SJCRH30 (cell line): ENCODE measurements at places on chromosomes 4 and X. TPM values are rescaled to one million over a fixed set of nuclear protein-coding genes. Genes with fewer than 3 reads are reported as not detected.
A peak's percentile ranks its signal among the peaks of the same experiment; 100 is the strongest.

Gene HPSE
- total RNA-seq, result 0.53 and 0.71 TPM in 2 replicates

DNA sequence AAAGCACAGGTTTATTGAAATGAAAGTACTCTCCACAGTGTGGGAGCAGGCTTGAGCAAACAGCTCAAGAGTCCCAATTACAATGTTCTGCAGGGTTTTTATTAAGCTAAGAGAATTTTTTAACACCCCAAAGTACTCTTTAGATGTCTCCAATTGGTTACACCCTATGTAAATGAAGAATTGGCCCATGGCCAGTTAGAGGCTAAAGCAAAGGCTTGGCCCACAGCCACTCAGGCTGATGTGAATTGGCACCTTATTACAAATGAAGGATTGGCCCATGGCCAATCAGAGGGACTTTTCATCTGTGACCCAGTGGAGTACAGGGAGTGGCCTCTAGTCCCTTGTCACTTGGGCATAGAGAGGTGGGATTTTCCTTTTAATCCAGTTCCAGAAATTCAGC lies 30.1 kb upstream of the IQCM start:
- peak; percentile 4 for DNase-seq

DNA sequence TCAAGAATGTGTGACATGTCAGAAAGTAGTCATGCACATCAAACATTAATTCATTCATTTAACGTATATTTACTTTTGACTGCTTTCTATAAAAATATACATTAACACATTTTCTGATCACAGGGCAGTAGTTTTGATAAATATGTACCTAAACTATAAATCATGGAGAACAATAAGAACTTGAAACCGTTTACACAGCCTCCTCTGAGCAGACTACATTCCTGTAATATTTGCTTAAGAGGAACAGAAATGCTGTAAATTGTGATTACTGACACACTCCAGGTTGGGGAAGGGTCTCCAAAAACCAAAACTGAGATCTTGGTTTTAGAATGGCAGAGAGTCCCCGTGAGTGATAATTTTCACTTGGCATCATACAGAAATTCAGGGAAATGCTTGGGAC lies 120.7 kb upstream of the PPARGC1A start:
- no peak for DNase-seq

Gene TMEM47
- 44.9 and 49.3 TPM in 2 replicates for total RNA-seq

DNA sequence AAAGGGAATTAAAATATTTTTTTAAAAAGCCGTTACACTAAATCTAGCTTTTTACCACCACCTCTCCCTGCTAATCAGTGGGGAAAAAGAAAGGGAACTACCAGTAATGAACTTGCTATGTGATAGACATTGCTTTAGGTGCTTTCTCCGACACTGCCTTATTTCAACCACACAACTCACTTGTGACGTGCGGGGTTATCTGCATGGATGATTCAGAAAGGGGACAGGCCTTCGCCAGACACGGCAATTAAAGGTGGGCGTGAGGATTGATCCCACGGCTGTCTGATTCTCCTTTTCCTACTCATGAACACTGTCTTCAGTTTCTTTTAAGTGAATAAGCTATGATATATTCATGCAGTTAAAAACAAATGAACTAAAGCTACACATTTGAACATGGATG lies 882 bp upstream of the CXCR3 start:
- DNase-seq, result no peak

Gene SLC4A4
- total RNA-seq, result 0.04 and 0.05 TPM in 2 replicates

- peak; percentile 13 for DNase-seq
Measured at GRCh38 chr4:14254252-14254651, 626.7 kb upstream of the BOD1L1 start.

GRCh38 chr4:105305019-105305836 lies 158.6 kb downstream of the TET2 start:
- no peak for DNase-seq

Gene TEX13B
- not detected in 2 replicates for total RNA-seq

GRCh38 chr4:13160920-13161319 lies 323.2 kb downstream of the RAB28 start:
- DNase-seq, result no peak

DNA sequence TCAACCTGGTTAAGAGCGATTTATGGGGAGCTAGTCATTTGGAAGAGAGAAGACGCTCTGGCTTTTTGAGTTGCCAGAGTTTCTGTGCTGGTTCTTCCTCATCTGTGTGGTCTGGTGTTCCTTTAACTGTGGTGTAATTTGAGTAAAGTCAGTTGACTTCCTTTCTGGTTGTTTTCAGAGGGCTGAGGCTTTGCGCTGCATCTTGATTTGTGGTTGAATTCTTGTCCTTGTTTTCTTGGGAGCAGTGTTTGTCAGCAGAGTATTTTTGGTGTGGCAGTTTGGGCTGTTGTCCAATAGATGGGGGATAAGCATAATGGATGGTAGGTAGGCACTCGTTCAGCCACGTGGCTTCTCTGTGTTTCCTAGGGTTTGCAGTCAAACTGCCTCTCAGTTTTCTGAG lies 2143.2 kb upstream of the TENM3 start:
- DNase-seq, result no peak

- no peak for DNase-seq
Measured at GRCh38 chr4:59200992-59201391, 1999.1 kb upstream of the ADGRL3 start.

Gene NAP1L5
- total RNA-seq, result 10.4 and 10.5 TPM in 2 replicates

DNA sequence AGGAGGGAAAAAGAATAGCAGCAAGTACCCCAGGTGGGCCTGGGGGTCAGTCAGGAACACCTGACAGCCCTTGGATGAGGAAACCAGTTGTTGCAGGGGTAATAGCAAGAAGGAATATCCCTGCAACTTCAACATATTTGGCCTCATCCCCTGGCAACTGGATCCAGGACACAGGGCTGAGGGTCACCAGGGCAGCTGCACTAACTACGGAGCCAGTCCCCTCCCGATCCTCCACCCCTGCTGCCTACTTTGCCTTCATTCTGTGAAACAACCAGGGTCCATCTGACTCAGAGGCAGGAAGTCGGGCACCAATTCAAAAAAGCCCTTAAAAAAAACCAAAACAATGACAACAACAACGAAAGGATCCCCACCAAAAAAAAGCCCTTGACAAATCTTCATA lies 52.9 kb downstream of the FRMPD3 start:
- DNase-seq, result no peak

Gene NPY2R
- not detected in 2 replicates for total RNA-seq

DNA sequence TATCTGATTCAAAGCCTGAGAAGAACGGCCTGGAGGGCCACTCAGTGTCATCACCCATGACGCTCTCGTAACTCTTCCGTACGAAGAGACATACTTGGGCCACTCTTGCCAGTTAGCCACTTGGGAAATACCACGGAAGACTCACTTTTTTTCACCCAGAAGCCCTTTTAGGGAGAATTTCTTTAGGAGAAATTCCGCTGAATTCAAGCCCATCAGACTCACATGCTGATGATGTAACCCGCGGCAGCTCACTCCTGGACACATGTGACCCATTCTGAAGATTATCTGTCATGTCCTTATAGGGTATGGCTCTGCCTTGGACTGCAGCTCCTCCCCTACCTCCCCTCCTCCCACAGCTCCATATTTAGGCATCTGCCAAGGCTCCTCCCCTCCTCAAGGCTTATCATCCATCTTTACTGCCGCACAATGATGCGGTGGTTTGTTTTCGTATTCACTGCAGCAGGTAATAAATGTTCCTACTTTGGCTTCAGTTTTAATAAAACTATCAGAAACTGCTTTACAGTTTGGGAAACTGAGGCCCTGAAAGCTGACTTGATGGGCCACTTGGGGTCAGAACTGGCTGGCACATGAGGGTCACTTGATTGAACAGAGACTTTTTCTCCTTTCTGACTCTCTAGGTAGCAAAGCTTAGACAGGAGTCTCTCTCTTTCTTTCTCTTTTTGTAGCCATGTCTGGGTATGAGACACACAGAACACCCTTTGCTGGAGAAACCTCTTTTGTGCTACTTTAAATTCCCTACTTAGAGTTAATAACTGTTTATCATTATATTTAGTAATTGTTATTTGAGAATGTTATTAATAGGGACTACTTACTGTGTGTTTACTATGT lies 42.1 kb downstream of the RHOH start:
- DNase-seq, result no peak

DNA sequence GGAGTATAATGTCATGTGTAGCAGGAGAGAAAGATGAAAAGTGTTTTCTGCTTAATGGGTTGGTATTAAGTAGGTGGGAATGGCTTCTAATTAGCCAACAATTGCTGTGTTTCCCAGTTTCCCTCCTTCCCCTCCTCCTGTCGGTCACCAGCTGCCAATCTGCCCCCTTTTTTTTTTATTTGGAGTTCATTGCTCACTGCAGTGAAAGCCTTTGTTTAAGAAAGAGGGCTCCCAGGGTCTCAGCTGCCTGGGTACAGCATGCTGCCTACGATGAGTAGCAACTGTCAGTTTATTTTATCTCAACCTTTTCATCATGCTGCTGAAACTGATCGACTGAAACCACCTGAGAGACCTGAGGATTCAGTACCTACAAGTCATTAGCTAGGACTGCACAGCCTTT lies 149.0 kb downstream of the POU4F2 start:
- no peak for DNase-seq

Gene TLR6
- 0.20 and 0.51 TPM in 2 replicates for total RNA-seq

GRCh38 chr4:1318488-1319213 lies 28.4 kb upstream of the UVSSA start:
- no peak for DNase-seq

DNA sequence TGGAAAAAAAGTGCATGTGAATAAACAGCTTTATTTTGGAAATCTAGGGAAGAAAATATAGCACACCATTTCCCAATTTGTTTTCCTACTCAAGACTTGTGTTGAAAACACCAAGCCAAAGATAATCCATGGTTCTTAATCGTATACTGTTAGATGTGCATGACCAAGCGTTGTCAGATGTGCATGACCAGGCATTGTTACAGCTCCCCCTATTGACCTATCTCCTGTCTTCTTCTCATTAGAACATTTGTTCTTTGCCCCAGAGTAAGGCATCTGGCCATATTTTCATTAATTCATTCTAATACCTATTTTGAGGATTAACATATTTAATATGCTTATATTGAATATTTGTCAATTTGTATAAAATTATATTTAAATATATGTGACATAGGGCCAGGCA lies 14.4 kb upstream of the VCX start:
- peak; percentile 36 for DNase-seq

- no peak for DNase-seq
Measured at GRCh38 chr4:88660446-88661294, 37.0 kb downstream of the NAP1L5 start.

Gene SMARCA5
- total RNA-seq, result 97.3 and 117 TPM in 2 replicates

Gene SOWAHB
- not detected in 2 replicates for total RNA-seq

- no peak for DNase-seq
Measured at GRCh38 chr4:158913766-158914165, 144.9 kb downstream of the FNIP2 start.

DNA sequence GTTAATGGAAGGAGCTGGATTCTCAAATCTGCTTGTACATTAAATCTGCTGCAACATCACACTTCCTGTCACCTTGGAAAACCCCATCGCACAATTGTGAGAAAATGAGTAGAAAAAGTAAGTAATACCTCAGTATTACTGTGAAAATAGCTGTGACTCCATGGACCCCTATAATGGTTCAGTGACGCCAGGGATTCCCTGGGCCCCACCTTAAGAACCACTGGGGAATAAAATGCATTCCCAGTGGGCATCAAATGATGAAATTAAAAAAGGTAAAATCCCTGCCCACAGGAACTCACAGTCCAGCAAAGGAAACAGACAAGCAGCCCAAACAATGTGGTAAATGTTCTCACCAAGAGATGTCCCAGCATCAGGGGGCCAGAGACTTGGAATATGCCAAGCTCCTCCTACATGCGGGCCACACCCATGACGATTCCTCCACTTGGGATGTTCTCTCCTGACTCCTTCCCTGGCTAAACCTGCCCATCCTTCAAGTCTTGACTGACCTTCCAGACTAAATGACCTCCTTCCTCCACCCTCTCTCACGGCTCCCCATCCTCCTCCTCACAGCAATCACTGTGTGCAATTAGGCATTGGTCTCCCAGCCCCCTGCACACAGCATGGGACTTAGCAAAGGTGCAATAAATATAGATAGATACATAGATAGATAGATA lies 2.6 kb downstream of the EVC2 start:
- no peak for DNase-seq
